Inflammatory macrophage treated with lipopolysaccharide for 1 hour (primary cell): ENCODE measurements at places on chromosomes 11 and 22.

DNA sequence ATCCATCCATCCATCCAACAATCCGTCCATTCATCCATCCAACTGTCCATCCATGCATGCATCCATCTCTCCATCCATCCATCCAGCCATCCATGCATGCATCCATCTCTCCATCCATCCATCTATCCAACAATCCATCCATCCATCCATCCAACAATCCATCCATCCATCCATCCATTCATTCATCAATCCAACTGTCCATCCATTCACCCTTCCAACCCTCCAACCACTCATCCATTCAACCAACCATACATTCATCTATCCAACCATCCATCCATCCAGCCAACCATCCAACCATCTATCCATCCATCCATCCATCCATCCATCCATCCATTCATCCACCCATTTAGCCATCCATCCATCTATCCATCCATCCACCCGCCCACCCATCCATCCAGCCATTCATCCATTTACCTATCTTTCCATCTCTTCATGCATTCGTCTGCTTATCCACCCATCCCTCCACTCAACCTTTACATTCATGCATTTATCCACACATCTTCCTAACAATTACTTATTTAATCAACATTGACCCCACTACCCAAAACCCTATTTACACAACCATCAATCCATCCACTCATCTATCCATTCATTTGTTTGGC lies 12.6 kb downstream of the CACNA1I start:
- no peak for DNase-seq

DNA sequence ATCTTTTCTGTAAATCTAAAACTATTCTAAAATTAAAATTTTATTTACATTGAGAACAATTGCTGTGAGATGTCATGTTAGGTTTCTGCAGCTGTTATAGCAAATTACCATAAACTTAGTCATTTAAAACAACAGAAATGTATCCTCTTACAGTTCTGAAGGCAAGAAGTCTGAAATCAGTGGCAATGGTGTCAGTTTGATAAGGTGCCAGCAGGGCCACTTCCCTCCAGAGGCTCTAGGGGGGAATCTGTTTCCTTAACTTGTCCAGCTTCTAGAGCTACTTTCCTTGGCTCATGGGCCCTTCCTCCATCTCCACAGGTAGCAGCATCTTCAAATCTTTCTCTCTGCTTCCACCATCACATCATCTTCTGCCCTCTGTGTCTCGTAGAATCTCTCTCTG lies 23.0 kb downstream of the MOGAT2 start:
- no peak for DNase-seq

DNA sequence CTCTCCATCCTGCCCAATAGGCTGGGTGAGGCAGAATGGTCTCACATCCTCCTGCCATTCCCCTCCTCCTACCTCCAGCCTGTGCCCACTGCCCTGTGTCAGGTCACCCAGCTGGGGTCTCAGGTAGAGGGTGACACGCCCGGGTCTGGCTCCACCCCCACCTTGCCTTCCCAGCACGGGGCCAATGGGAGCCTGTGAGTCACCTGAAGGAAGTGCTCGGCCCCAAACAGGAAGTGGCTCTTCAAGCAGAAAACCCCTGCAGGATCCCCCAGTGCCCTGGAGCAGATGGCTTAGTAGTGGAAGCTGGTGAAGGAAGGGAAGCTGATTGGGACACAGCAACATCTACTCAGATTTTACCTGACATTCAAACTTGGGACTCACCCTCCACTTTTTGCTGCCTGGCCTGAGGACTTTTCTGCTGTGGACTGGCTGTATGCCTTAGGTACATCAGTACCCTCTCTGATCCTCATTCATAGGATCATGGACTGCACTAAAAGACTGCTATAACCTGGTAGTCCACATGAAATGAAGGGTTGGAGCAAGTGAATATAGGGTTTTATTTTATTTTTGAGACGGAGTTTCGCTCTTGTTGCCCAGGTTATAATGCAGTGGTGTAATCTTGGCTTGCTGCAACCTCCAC lies 33.4 kb downstream of the GDPD5 start:
- DNase-seq: peak; percentile 24

DNA sequence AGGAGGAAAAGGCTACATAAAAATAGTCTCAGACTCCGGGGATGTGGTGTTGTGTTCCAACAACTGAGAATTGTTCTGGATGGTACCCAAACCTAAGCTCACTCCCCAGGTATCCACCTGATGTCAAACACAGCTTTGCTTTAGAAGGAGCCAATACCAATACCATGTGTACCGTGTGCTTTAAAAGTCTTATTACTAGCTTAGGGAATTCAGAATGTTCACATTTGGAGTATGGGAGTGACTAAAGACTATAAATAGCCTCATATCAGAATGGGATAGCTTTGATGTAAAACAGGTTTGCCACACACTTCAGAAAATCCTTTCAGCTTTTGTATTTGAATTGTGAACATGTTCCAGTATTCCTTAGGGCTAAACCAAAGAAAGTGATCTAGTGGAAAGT lies 248.7 kb upstream of the ARHGAP42 start:
- no peak for DNase-seq

- no peak for DNase-seq
Observed at GRCh38 chr22:16959345-16959930, 48.6 kb downstream of the GAB4 start.

DNA sequence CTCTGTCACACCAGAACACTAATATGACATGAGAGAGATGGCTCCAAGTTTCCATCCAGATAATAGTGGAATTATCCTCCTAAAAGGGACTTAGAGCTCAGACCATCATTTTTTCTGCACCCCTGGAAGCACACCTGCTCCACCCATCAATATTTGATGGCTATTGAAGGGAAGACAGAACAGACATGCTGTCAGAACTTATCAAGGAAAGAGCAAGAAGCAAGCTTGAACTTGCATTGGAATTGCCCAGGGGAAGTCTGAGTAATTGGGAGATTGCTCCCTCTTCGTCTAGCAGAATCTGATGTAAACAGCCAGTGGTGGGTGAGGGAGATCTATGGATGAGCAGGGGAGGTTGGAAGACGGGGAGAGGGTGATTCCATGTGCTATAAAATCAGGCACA lies 874.4 kb upstream of the TENM4 start:
- no peak for DNase-seq

DNA sequence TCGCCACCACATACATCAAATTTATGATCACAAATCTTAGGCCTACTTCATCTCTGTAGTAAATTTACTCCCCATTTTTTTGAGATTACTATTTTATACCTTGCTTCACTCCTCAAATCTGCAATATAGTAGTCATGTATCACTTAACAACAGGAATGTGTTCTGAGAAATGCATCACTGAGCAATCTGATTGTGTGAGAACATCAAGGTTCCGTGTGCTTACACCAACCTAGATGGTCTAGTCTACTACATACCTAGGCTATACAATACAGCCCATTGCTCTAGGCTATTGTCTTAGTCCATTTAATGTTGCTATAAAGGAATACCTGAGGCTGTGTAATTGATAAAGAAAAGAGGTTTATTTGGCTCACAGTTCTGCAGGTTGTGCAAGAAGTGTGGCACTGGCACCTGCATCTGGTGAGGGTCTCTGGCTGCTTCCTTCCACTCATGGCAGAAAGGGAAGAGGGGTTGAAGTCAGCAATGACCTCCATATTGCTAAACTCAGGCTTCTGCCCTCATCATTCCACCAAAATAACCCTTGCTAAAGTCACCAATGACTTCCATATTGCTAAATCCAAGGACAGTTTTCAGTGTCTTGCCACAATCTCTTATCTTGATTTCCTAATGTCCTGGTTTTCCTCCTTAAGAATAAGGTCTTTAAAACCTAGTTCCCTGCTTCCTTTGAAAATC lies 140.3 kb downstream of the RBFOX2 start:
- DNase-seq: no peak

GRCh38 chr11:24064309-24064903 lies 432.4 kb upstream of the LUZP2 start:
- DNase-seq: no peak

- DNase-seq: peak; percentile 12
Observed at GRCh38 chr22:32206774-32207758, 2.2 kb upstream of the RFPL2 start.

- peak; percentile 93 for DNase-seq
Observed at GRCh38 chr22:18001040-18001893, 23.1 kb downstream of the MICAL3 start.

GRCh38 chr11:88383447-88383846 lies 45.9 kb upstream of the CTSC start:
- no peak for DNase-seq

DNA sequence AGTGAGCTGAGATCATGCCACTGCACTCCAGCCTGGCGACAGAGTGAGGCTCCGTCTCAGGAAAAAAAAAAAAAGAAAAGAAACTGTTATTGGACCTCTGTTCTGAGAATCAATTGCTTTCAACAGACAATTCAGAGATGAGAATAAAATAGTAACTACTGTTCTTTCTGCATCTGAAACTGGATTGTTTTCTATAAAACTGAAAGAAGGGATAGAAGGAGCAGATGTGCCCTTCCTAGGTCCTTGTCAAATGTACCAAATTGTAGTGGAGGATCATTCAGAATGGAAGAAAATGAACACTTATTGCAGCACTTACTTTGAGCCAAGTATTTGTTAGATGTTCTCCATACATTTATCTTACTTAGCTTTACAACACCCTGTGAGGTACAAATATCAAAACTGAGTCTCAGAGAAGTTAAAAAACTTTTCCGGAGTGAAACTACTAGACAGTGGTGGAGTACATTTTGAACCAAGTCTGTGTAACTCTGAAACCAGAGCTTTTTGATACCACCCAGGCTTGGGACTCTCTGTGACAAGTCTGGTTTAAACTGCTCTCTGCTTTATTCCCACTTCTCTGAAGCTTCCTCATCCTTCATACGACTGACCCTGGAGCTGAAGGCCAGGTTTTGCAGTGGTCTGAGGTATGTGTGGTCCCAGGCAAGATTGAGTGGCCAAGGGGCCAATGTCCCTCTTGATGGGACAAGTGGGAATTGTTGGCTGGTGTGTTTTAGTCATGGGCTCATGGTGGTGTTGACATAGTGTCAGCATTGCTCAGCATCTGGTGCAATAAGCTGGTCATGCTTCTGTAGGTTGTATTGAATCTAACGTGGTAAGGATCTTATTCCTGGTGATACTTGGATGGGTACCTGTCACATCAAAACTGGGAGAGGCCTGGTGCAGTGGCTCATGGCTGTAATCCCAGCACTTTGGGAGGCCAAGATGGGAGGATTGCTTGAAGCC lies 48.2 kb upstream of the CCDC134 start:
- DNase-seq: peak; percentile 50

DNA sequence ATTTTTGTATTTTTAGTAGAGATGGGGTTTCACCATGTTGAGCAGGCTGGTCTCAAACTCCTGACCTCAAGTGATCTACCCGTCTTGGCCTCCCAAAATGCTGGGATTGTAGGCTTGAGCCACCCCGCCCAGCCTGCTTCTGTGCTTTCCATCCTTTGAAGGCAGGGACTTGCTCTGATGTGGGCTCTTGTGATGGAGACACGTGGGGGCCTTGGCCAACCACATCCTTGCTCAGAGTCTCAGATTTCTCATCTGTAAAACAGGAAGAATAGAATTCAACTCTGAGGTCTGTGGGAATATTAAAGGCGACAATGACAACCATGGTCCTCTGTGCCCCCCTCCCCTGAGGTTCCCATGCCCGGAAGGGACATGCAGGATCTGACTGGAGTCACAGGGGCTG lies 3.8 kb upstream of the GGA1 start:
- peak; percentile 75 for DNase-seq

DNA sequence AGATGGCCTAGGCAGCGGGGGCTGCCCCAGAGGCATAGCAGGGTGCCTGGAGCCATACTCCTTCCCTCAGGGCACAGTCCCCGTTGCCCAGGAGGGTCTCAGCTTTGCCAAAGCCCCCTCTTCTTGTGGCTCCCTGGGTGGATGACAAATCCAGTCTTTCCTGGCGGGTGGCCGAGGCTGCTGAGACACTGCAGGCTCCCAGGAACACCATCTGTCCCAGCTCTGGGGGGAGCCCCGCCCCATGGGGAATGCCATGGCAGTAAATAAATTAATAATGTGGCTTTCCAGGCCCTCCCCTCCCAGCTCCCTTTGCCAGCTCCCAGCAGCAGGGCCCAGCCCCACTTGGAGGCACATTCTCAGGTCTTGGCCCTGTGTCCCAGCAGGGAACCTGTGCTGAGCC lies 45.0 kb downstream of the PDE2A start:
- no peak for DNase-seq

- DNase-seq: no peak
Observed at GRCh38 chr11:14029971-14030920, 67.7 kb downstream of the SPON1 start.

GRCh38 chr11:24560324-24560723 lies 63.5 kb downstream of the LUZP2 start:
- no peak for DNase-seq

- DNase-seq: no peak
Observed at GRCh38 chr11:115291325-115291724, 212.9 kb downstream of the CADM1 start.

DNA sequence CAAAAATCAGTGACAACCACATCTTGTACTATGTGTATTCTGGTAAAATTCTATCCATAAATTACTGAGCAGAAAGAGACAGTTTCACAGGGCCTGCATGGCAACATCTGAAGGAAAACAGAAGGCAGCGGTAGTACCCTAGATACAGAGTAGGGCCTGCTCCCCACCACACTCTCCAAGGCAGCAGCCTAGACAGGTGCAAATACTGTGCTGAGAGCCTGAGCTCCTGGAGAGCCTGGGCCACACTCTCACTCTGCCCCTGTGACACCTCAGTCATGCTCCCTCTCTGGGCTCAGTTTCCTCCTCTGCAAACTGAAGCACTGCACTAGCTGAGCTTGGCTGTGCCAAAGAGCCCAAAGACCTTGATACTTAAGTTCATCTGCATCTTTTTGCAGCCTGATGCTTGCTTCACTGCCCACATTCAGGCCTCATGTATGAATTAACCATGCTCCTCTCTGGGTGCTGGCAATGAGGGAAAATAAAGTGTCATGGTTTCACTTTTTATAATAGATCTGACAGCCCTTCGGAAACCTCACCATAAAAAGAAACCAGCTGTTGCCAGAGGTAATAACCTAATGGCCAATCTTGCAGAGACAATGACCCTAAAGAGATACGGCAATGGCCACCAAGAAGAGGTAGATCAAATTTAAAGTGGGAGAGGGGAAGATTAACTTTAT lies 104.7 kb downstream of the PLEKHA7 start:
- DNase-seq: no peak

GRCh38 chr11:72781063-72781312 lies 12.9 kb downstream of the STARD10 start:
- no peak for DNase-seq

DNA sequence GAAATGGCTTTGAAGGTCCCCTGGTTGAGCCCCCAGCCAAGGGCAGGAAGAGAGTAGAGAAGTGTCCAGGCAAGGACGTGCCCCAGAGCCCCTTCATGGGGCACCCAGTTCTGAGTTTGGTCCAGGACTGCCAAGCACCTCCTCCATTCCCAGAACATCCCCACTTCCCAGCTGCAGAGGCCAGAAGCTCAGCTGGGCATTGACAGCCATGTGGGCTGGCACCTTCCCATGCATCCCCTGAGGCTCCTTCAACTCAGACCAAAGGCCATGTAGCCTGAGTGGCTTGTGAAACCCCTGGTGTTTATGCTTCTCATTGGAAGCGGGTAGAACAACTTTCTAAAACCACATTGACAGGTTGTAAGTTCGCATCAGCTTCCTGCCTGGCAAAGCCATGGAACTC lies 789.6 kb downstream of the TBC1D22A start:
- no peak for DNase-seq
